ENCODE measurements at places on chromosomes 6 and 20.

DNA sequence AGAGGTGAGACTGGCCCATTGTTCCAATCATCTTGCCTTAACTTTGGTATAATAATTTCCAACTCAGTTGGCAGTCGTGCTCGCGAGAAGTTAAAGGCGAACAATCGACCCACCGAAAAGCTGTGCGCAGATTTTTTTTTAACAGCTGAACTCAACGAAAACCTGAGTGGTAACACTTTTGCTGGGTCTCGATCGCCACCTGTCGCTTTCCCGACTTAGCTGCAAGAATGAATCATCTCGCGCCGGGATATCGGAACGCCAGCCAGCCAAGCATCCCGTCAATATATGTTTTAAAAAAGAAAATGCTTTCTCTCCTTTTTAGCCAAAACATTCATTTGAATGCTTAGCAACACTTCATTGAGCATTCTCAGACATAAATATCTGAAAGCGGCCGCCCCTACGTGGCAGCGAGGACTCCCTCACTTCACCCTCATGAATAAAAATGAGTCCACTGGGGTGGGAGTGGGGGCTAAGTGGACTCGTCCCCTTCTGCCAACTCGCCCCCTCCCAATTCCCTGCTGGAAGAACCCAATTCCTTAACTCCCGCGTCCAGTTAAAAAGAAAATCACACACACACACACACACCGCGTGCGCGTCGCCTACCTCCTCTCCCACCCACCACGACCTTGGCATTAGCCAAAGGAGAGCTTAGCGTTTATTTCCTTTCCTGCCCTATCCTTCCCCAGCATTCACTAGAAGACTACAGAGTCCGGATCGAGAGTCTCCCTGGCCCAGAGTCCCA lies 1.5 kb downstream of the COL12A1 start:
- DNase-seq, result peak; percentile 30

GRCh38 chr6:146426516-146426915 lies 117.1 kb upstream of the RAB32 start:
- DNase-seq, result no peak

DNA sequence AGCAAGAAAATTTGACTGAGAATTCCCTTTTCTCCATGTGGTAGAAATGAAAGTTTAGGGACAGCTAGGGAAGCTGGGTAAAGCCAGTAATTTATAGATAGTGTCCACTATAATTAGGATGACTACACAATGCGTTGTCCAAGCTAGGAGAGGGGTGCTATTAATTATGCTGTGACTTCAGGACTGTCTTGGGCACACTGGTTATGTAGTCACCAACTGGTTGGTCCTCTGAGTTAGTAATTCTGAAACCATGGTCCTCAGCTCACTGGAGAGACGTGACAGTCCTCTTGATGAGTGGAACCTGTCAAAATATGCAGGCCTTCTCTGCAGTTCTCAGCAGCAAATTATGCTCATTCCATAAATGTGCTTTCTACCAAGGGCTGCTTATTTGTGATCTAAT lies 94.6 kb upstream of the ENPP5 start:
- DNase-seq, result no peak

GRCh38 chr20:56428410-56428809 lies 16.4 kb downstream of the CASS4 start:
- DNase-seq, result no peak

GRCh38 chr20:8790442-8791074 lies 278.3 kb upstream of the PLCB4 start:
- DNase-seq, result no peak

- DNase-seq, result no peak
Observed at GRCh38 chr6:78580923-78581322, 286.4 kb upstream of the IRAK1BP1 start.

- no peak for DNase-seq
Observed at GRCh38 chr6:31945507-31946369, at the start of gene CFB. Gene CFB (plus strand): TSS chr6:31946095. CDS start chr6:31946222, 127 bp downstream.

DNA sequence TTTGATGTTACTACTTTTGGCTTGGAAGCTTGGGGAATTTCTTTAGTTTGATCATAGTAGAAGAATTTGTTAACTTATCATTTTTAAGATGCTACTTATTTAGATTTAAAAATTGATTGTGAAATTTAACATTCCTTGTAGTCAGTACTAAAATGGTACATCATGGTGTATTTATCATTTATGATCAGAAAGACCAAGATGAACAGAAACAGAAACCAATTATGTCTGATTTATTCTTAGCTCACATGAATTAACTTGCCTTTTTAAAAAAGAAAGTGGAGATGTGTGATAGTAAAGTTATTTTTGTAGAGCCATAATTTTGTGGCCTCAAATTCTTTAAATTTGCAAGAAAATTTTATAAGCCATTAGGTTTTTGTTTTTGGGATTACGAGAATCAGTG lies 77.6 kb downstream of the LIN28B start:
- no peak for DNase-seq

GRCh38 chr6:101396548-101397173 lies 3.2 kb downstream of the GRIK2 start:
- DNase-seq, result no peak

GRCh38 chr6:149950423-149950822 lies 8.6 kb downstream of the ULBP2 start:
- no peak for DNase-seq
